ENCODE measurements at places on chromosomes 16 and 17. TPM values are rescaled to one million over a fixed set of nuclear protein-coding genes. Genes with fewer than 3 reads are reported as not detected.

EVPL gene
- 15.6 TPM for polyA plus RNA-seq

GSG1L gene
- 0.74 TPM for polyA plus RNA-seq

IL21R gene
- polyA plus RNA-seq, result 0.19 TPM

QPRT gene
- 146 TPM for polyA plus RNA-seq

MRM1 gene
- 4.9 TPM for polyA plus RNA-seq

KRT31 gene
- polyA plus RNA-seq, result not detected

TPPP3 gene
- 51.7 TPM for polyA plus RNA-seq

EME1 gene
- polyA plus RNA-seq, result 7.6 TPM

RFNG gene
- 39.7 TPM for polyA plus RNA-seq

EPN3 gene
- polyA plus RNA-seq, result 10.1 TPM

SDR42E1 gene
- 14.0 TPM for polyA plus RNA-seq

CX3CL1 gene
- 31.3 TPM for polyA plus RNA-seq

CD300LB gene
- polyA plus RNA-seq, result 0.14 TPM

SLC5A11 gene
- polyA plus RNA-seq, result 5.8 TPM

CTRB2 gene
- 0.09 TPM for polyA plus RNA-seq

QRICH2 gene
- polyA plus RNA-seq, result 6.5 TPM

ABCC3 gene
- polyA plus RNA-seq, result 9.8 TPM

CYGB gene
- 15.1 TPM for polyA plus RNA-seq

TRPV2 gene
- polyA plus RNA-seq, result 3.5 TPM

FBXL20 gene
- 13.0 TPM for polyA plus RNA-seq

MARVELD3 gene
- polyA plus RNA-seq, result 15.8 TPM

XAF1 gene
- polyA plus RNA-seq, result 4.0 TPM

DDX42 gene
- 173 TPM for polyA plus RNA-seq

SPATA32 gene
- 0.13 TPM for polyA plus RNA-seq

ZG16B gene
- polyA plus RNA-seq, result 0.25 TPM

SHMT1 gene
- 62.7 TPM for polyA plus RNA-seq

NPIPA8 gene
- polyA plus RNA-seq, result 42.1 TPM

NPIPB6 gene
- 1.7 TPM for polyA plus RNA-seq

CRYM gene
- polyA plus RNA-seq, result 8.0 TPM

Measured in right renal pelvis (tissue), 4 donors.